ENCODE measurements at places on chromosomes 12 and 14.

DNA sequence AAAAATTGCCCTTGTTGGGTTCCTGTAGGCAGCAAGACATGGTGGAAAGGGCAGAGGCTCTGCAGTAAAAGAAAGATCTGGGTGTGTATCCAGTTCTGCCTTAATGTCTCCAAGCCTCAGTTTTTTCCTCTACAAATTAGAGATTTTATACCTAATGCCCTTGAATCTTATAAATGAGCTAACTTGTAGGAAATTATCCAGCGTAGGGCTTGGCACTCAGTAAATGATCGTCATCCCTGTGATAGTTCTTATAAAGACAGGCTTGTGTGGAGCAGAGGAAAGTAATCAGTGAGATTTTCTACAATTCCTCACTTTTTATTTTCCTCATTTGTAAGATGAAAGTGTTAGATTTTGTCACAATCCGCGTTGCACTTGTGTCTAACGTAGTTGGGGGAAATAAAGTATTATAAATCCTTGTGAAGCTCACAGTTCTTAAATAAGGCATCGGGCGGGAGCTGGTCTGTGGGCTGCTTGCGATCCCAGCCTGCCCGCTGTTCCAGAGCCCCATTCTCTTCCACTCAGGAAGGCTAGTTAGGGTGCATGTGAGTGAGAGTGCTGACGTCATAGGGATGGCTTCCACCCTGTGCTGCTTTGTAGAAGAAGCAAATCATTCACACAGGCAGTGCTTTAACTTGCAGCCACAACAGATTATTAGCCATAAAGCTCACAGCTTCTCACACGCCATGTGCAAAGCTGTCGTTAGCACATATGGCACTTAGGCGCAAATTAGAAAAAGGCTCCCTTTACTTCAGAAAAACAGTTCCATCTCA is 87.6 kb downstream of the EML1 start:
- no peak for DNase-seq

GRCh38 chr12:71682466-71682865 is 3.4 kb upstream of the TMEM19 start:
- DNase-seq: no peak

DNA sequence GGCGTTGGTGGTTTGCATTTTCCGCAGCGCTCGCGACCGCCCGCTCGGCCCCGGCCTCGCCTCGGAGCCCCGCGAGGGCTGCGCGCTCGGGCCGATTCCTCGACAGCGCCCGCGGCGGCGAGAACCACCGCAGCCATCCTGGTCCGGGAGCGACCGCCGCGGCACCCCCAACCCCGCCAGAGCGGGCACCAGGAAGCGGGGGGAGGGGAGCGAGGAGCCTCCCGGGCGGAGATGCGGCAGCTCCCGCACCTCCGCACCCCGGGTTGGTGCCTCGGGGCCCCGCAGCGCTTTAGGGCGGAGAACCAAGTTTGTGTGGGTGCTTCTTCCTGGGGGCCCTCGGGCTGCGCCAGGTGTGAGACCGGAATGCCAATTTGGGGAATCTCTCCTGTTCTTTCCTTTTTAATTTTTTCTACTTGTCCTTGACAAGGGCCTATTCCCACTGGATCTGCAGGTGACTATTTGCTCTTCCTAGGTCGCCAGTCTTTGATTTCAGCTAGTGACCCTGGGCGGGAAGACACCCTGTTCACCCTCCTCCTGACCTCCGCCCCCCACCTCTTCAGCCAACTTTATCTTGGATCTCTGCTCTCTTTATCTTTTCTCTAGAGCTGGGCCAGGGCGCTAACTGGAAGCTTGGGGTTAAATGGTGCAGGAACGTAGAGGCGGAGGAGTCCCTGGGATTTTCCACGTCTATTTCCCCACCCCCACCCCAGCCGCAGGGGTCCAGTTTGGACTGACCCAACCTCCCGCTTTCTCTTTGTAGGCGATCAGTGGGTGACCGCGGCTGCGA is at the start of gene SOCS2:
TSS of gene SOCS2 (plus strand) at position 751 of the 787 bp plus-strand sequence. CDS start 223 bp downstream, outside the sequence.
- DNase-seq: no peak

DNA sequence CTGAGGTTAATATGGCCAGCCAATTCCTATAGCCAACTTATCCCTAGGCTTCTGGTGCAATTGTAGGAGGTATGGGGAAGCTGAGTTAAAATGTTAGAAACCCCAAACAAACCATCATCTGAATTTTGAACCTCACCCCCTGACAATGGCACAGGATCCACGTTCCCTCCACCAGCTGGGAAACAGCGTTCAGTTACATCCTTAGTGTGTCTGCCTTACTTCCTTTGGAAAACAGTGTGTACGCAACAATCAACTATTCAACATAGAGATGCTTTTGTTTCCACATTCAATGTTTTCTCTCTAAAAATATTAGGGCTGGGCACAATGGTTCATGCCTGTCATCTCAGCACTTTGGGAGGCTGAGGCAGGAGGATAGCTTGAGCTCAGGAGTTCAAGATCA is 203.4 kb downstream of the TTC7B start:
- DNase-seq: no peak

- no peak for DNase-seq
Observed at GRCh38 chr12:28872654-28873268, 276.3 kb upstream of the FAR2 start.

DNA sequence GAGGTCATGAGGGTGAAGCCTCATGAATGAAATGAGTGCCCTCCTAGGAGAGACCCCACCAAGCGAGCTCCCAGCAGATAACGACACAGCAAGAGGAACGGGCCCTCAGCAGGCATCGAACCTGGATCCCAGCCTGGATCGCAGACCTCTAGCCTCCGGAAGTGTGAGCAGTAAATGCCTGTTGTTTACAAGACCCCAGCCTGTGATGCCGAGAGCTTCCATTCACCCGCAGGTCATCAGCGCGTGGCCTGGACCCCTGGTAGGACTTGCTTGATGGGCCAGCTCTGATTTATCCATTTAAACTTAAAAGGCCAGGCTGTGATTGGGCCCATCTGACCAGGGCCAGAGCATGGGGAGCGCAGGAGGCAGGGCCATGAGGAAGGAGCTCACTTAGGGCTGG is 7.0 kb downstream of the TMEM179 start:
- DNase-seq: peak; percentile 59

DNA sequence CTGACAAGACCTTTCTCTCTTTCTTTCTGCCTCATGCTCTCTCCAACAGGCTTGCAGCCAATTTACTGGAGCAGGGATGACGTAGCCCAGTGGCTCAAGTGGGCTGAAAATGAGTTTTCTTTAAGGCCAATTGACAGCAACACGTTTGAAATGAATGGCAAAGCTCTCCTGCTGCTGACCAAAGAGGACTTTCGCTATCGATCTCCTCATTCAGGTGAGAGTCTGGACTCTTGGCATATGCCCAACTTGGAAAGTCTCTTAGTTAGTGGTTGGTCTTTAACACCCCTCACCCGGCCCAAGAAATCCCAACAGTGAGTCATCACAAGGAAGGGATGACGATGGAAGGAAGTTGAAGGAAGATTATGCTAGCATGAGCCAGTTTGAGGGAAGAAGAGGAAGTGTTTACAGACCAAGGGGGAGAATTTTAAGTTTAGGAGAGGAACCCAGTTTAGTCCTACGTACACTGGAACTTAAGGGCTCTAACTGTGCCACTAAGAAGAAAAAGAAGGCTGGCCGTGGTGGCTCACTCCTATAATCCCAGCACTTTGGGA is 189.7 kb downstream of the ETV6 start:
- DNase-seq: no peak

DNA sequence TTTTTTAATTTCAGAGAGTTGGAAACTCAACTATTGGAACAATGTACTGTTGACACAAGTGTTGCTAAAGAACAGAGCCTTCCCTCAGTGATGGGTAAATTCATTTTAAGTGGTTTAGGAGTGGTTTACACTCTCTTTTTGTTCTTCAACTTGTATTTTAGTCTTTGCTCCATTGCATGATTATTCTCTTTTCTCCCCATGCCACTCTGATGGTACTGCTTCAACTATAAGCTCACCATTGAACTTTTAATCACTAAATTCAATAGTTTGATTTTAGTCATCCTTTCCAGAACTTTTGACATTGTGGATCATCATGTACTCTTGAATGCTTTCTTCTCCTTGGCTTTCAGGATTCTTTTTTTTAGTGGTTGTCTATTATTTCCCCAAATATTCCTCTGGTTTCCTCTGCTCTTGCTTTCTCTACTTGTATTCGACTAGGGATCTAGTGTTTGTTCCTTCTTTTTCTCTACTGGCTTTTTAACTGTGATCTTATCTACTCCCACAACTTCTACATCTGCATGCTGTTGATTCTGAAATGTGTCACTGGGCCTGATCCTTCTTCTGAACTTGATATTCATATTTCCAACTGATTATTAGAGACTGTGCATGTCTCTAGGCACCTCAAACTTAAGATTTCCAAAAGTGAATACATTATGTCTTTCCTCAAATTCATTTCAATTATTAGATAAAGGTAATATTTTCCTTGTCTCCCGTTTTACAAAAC is 15.4 kb downstream of the ACTR10 start:
- DNase-seq: no peak

DNA sequence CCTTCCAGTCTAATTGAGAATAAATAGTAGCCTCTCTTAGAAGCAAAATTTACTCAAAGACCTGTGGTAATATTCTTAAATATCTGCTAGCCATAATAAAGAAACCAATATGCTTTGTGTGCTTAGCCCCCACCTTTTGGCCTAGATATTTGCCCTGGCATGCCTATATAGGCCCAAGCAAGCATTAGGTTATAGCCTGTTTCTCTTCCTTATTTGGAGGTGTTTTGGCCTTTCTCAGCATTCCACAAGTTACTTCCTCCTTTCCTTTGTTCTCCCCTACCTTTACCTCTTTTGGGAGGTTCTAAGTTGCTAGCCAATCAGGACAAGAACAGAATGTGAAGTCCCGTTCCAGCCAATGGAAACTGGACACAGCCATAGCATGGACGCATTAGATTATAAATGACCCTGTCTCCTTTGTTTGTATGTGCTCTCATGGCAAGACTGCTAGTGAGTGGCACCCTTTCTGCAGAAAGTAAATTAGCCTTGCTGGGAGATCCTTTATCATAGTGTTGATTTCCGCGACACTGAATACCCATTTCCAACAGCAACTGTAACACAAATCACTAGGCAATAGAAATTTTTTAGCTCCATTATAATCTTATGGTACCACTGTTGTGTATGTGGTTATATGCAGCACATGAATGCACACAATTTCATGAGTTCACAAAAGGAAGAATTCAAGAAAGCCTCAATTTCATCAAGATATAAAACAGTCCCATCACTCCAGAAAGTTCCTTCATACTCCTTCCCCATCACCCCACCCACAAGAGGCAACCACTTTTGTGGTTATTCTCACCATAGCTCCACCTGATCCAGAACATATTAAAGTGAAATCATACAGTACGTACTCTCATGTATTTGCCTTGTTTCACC is 37.6 kb downstream of the CEP83 start:
- no peak for DNase-seq

- no peak for DNase-seq
Observed at GRCh38 chr14:59511916-59512575, 27.7 kb downstream of the JKAMP start.

DNA sequence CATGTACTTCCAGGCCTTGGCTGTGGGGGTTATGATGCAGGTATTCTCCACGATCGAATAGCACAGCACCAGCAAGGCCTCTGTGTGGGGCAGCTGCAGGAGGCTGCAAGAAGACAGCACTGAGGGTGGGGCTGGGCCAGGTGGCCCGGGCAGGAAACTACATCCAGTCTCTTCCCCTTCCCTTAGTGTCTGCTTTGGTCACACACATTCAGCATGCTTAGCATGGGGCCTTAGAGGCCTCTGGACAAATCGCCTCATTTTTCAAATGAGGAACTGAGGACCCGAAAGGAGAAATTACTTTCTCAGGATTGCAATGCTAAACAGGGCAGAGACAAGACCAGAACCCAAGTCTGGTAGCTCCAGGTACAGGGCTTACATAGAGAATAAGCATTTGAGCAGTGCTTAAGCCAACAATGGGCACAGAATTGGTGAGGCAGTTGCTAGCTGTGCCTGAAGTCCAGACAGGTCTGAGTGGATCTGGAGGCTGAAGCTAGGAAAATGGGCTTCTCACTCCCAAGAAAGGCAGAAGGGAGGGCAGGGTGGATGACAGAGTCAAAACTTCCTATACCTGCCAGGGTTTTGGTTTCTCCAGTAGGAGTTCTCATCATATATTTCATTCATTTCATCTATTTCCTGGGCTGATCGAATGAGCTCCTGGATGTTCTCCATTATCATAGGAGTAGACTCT is 3.5 kb downstream of the ACRBP start:
- DNase-seq: no peak

DNA sequence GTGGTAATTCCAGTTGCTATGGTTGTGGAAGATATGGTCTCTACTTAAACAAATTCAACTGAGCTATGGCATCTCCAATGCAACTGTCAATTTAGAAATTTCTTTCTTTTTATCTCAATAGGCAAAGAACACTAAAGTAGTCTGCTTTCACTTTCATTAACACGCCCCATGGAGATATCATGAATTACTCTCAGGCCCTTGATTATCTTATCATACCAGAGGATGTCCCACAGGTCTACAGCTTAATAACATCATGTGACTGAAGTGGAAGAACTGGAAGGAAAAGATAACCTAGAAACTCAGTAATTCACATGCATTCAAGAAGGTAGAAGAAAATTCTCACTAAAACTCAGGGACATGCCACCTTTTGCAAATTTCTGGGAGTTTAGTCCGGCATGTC is 114.3 kb downstream of the FLRT2 start:
- no peak for DNase-seq

- DNase-seq: no peak
Observed at GRCh38 chr12:108266131-108266530, 73.0 kb downstream of the CMKLR1 start.

GRCh38 chr12:116556964-116557698 is 2.0 kb upstream of the MAP1LC3B2 start:
- DNase-seq: no peak

- DNase-seq: no peak
Observed at GRCh38 chr12:101619026-101619786, 24.4 kb downstream of the MYBPC1 start.

DNA sequence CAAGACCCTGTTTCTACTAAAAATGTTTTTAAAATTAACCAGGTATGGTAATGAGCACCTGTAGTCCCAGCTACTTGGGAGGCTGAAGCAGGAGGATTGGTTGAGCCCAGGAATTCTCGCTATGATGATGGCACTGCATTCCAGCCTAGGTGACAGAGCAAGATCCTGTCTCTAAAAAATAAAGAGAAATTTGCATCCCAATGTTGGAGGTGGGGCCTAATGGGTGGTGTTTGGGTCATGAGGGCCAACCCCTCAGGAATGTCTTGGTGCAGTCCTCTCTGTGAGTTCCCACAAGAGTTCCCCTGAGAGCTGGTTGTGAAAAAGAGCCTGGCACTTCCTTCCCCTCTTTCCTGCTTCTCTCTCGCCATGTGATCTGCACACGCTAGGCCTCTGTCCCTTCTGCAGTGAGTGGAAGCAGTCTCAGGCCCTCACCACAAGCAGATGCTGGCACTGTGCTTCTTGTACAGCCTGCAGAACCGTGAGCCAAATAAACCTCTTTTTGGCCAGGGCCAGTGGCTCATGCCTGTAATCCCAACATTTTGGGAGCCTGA is 11.3 kb downstream of the ACOT6 start:
- DNase-seq: no peak

DNA sequence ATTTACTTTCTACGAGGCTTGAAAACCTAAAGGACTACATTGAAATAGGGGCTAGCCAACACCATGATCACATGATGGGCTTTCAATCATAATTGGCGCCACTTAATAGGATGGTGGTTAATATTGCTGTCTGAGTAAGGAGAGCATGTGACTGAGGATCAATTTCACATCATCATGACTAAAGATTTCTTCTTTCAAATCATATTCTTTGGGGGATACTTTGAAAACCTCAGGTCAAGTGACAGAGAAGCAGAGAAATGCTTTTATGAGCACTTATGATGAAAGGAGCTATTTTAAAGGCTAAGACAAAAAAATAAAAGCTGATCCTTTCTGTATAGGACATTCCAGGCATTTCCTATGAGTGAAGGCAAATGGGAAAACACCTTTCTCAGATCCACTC is 42.9 kb upstream of the KRAS start:
- no peak for DNase-seq

Measured in RWPE2 (cell line).